ENCODE measurements at places on chromosomes 5 and 9.

GRCh38 chr5:177537389-177538361 lies 16.7 kb downstream of the FAM193B start:
- no peak for DNase-seq

DNA sequence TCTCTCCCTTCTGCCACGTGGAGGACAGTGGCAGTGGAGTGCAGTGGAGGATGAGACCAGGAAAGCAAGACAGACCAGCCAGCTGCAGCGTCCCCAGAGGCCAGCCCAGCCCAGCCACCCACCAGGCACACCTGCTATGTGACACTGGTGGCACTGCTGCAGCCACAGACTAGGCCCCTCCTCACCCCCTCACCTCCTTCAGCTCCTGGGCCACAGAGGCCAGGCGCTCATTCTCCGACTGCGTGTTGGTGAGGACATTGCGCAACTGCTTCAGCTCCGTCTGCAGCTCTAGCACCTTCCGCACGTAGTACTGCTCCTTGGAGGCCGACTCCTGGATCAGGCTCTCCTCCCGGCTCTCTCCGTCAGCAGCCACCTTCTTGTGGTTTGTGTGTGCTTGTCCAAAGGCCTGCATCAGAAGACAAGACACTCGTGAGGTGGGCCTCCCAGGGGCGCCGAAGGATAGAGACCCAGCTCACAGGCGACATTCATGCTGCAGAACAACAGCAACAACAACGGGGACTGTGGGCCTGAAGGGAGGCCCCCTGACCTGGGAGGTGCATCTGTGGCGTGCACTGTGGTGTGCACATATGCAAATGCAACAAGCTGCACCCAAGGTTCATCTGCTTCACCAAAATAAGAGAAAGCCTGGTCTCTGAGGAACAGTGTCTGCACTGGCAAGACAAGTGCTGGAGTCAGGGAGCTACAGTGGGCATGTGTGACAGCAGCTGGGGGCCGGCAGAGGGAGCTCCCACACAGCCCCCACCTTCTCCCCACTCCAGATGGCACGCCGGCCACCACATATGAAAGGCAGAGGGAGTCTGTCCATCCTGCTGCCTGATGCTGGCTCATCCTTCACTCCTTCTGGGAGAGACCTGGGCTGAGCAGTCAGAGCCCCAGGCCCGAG lies 35.5 kb downstream of the BICD2 start:
- no peak for DNase-seq

GRCh38 chr9:110351009-110351467 lies 13.4 kb upstream of the TXNDC8 start:
- DNase-seq, result no peak

GRCh38 chr5:32538031-32538547 lies 47.3 kb upstream of the SUB1 start:
- peak; percentile 4 for DNase-seq

DNA sequence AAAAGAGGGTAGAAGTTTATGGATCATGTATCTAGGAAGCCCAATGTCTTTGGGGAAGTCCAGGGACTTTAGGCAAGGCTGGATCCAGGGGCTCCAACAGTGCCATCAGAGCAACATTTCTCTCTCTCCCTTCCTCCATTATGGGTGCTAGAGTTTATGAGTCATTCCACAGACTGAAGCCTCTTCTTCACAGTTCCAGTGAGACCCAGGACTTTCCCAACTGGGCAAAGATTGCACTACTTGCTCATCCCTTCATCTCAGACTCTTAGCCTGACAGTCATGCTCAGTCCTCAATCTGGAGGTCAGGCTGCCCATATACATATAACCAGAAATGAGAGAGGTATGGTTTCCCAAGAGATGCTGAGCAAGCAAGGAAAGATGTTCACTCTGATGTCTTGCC lies 110.7 kb downstream of the FEM1C start:
- no peak for DNase-seq

DNA sequence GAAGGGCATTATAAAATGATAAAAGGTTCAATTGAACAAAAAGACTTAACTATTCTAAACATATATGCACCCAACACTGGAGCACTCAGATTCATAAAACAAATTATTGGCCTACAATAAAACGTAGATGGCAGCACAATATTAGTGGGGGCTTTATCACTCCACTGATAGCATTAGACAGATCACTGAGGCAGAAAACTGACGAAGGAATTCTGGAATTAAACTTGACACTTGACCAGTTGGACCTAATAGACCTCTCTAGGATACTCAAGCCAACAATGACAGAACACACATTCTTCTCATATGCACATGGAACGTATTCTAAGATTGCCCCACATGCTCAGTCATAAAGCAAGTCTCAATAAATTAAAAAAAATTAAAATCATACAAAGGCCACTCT lies 18.4 kb upstream of the C9orf72 start:
- DNase-seq, result no peak

GRCh38 chr5:1006656-1007071 lies 1.9 kb upstream of the NKD2 start:
- DNase-seq, result no peak

- no peak for DNase-seq
These were observed 81.3 kb upstream of the IER5L start for GRCh38 chr9:129259375-129259774.

- DNase-seq, result no peak
These were observed 14.4 kb upstream of the S1PR3 start for GRCh38 chr9:88976890-88977257.

DNA sequence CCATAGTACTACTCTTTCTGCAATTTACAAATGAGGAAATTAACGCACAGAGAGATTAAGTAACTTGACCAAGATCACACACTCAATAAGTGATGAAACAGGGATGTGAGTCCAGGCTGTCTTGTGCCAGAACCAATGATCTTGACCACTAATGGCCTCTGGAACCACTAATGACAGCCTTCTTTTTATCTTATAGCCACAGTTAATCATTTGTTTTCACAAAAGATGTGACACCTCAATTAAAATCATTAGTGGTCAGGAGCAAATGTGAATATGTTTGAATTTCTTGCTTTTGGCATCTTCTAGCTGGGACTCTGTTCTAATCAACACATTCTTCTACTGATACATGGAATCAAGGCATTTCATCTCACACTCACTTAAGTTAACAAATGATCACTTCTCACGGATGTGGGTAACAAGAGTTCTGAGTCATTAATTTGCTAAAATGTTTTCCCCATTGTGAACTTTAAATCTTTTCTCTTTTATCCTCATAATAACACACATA lies 102.7 kb upstream of the CD180 start:
- no peak for DNase-seq

DNA sequence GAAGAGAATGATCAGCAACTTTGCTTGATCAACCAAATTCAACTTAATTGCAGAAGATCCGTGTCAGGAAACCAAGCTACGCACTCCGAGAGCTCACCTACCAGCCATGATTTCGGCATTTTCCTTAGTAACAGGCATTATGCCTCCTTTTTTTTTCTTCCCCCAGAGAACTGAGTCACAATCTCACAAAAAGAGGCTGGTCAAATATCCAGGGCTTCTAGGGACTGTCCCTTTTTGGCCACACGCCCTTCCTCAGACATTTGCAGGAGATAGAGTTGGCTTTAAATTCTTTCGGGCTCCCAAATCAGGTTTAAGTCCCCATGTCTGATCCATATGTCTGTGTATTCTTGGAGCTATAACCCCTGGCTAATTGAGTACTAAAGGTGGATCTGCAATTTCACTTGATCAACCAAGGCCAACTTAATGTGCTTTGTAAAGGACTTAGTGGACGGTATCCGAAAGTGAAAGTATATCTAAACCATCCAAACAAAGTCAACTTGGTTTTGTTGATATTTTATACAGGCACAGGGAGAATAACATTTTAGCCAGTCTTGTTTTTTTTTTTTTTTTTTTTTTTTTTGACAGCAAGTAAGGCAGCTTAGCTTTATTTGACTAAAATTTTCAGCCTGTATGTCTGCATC lies 100.8 kb upstream of the TBCA start:
- no peak for DNase-seq

DNA sequence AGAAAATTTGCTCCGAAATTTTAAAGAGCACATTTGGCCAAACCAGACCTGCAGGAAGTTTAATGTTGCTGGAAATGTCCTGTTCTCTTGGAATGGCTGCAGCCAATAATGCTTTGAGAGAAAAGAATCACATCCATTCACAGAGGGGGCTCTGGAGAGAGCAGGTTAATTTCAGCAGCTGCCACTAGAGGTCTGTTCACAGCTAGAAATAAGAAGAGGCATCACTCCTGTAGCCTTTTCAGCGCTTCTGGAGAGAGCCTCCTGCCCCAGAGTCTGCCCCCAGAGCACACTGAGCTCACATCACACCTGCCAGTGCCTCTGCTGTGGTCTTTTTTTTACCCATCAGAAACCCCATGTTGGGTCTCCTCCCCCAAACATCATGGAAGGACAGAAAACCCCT lies 124.8 kb upstream of the RAD23B start:
- DNase-seq, result no peak

DNA sequence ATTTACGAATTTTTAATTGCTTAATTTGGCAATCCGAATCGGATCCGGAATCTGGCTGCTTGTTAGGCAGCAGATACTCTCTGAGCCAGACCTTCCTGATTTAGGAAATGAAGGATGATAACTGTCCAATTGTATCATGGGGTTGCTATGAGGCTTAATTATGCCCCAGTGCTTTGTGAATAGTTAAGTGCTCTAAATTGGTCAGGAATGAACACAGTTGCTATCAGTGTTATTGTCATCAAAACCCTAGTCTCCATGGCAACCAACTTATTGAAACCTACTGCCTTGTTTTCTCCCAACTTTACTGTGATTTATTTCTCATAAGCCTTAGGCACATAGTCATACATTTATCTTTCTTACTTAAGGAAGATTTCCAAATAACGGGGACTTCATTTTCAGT lies 47.9 kb downstream of the MAMDC2 start:
- no peak for DNase-seq

GRCh38 chr9:91033797-91034196 lies 232.2 kb downstream of the SYK start:
- no peak for DNase-seq

DNA sequence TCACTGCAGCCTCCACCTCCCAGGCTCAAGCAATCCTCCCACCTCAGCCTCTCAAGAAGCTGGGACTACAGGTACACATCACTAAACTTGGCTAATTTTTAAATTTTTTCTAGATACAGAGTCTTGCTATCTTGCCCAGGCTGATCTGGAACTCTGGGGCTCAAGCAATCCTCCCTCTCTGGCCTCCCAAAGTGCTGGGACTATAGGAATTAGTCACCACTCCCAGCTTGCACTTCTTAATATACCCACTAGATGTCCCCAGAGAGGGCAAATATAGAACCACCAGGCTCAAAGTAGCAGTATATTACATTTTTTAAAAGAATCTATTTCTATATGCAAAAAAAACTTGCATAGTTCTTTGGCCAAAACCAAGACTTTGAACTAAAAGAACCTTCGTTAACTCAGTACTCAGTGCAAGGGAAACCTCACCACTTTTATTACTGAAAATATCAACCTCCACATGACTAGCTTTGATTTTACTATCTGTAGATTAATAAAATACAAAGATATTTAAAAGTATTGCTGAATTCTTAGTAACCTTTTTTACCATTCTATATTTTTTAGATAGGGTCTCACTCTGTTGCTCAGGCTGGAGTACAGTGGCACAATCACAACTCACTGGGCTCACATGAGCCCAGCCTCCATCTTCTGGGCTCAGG lies 25.8 kb upstream of the HSD17B3 start:
- DNase-seq, result peak; percentile 3

- no peak for DNase-seq
These were observed 290.5 kb upstream of the RASA1 start for GRCh38 chr5:86977190-86977589.

DNA sequence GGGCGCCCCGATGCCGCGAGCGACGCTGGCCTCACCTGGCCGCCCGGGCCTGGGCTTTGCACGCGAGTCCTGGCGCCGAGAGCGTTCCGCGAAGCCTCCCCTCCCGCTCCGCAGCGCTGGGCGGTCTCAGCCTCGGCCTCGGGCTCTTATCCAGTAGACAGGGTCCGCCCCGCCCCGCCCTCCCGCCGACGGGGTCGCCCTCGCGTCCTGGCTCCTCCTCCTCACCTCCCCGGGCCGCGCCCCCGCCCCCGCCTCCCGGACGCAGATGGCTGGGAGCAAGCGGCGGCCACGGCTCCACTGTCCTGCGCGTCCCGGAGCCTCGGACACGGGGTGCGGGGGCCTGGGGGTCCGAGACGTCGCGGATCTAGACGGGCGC lies at the start of gene SLC6A3:
Gene SLC6A3, minus strand, starts transcription at position 128 of the 376 bp plus-strand sequence. CDS start 2,243 bp downstream, outside the sequence.
- no peak for DNase-seq

DNA sequence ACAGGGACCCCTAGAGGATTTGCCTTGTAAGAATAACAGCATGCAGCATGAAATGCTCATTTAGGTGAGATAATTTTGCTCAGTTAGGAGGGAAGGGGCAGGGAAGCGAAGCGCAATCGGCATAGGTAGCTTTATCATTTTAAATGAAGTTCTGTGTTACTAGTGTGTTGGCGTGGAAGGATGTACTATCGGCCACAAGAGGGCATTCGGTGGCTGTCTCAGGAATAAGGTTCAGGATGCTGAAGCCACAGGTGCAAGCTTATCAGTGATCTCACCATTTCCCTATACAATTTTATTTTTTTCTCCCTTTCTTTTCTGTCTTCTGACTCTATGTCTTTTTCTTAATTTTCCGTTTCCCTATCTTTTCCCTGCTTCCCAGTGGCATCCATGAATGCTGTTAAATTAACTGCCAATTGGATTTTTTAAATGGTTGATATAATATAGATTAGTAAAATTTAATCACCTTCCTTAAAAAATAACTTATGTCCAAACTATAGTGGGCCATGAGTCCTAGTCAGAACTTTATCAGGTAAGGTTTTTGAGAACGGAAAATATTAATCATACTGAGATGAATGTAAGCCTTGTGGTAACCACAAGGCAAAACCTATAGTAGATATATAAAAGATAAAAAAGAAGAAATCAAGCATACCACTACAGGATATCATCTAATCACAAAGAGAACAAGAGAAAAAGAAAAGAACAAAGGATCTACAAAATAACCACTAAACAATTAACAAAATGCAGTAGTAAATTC lies 1.2 kb upstream of the INSL6 start:
- no peak for DNase-seq

- DNase-seq, result no peak
These were observed 469.5 kb downstream of the MAN2A1 start for GRCh38 chr5:110159202-110159601.

DNA sequence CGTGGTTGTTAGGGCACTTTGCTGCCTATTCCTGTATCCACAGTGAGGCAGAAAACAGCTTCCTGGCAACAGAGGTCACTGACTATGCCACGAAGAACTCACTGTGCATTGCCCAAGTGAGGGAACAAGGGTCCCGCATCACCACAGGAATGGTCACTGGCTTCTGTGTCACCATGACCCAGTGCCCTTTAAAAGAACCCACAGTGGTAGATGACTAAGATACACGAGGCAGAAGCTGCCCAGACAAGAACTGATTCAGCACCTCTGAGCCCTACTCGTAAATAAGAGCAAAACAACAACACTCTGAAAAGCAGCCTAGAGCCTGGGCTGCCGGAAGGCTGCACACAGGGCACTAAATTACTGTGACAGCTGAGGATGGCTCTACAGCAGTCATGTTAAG lies 236.6 kb upstream of the RASEF start:
- DNase-seq, result no peak

DNA sequence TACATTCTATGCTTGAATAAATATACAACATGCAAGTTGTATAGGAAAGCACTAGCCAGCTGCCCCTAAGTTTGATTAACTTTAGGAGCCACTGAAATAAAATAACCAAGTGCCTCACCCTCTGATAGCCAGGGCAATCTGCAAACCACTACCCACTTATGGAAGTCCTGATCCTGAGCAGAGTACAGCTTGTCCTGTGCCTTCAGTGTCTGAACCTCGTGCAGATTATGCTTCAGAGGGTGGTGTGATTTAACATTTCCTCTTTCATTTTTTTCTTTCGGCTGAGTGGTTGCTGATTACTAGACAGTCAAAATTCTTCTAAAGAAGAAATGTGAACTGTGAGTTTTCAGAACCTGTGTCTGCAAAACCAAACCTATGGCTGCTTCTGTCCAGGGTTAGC lies 327.7 kb downstream of the PIK3R1 start:
- DNase-seq, result no peak
